Stimulated activated CD8-positive, alpha-beta memory T cell treated with anti-CD3 and anti-CD28 coated beads, Interleukin-7, amount 100 ng/mL, for 24 hours (primary cell): ENCODE measurements at places on chromosomes 5 and 9.

- DNase-seq, result no peak
These were observed 547.2 kb downstream of the MAT2B start for GRCh38 chr5:164052536-164053093.

GRCh38 chr5:3326841-3327232 lies 268.8 kb upstream of the IRX1 start:
- DNase-seq, result no peak

- no peak for DNase-seq
These were observed 64.3 kb downstream of the C9 start for GRCh38 chr5:39299962-39300361.

- no peak for DNase-seq
These were observed 44.6 kb upstream of the ALDH1B1 start for GRCh38 chr9:38347946-38348345.

DNA sequence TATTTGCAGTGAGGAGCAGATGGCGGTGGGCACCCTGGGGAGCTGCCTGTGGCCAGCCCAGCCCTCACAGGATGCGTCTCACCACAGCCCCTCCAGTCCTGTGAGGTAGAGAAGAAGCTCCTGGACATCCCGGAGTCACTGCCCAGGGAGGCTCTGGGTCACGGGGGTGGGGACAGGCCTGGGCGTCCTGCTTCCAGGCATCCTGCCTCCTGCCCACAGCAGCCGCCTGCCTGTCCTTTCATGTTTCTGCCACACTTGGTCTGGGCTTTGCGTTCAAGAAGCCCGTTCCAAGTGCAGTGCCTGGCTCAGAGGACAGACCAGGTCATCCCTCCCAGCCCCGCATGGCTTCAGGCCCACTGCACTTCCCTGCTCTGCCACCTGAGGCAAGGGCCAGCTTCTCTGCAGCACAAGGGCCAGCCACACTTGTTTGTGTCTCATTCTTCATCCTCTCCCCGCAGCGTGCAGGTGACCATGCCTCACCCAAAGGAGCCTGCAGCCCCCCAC lies 38.2 kb downstream of the ZDHHC11B start:
- DNase-seq, result no peak

DNA sequence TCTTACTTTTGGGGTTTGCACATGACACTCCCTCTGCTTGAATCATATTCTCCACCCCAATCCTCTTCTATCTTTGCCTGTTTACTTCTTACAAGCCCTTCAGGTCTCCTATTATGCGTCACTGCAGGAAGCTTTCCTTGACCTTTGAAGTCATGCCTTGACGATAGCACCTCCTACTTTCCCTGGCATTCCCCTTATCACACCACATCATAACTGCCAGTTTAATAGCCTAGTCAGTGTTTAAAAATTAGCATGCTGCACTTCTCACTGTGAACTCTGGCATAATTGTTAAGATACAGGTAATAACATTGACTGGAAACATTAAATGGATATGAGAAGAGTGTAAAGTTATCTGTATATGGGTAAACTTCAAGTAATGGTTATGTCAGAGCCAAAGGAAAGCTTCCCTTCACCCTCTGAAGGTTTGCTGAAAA lies 37.1 kb upstream of the CEP120 start:
- no peak for DNase-seq

DNA sequence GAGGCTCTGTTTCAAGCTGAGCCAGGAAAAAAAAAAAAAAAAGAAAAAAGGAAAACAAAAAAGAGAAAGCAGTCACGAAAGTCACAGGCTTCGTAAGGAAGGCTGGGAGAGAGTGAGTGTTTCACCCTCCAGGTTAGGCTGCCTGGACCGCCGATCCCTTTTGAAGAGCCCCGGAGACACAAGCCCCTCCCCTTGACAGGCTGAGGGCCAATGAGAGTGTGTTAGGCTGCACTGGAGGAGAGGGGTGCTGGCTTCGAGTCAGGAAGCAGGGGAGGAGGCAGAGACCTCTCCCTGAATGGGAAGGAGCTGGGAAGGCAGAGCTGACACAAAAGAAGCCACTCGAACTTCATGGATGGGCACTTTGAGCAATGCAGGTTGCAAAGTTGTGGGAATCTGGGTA lies at the start of gene NMUR2:
TSS of gene NMUR2 (minus strand) at position 135 of the 400 bp plus-strand sequence. CDS start 166 bp downstream, outside the sequence.
- no peak for DNase-seq

DNA sequence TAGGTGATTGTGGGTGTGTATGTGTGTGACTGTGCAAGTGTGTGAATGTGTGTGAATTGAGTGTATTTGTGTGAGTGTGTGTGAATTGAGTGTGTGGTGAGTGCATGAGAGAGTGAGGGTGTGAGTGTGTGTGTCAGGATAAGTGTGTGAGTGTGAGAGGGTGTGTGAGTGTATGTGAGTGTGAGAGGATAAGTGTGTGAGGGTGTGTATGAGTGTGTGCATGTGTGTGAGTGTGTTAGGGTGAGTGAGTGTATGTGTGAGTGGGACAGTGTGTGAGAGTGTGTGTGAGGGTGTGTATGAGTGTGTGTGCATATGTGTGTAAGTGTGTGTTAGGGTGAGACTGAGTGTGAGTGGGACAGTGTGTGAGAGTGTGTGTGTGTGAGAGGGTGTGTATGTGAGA lies 21.7 kb downstream of the GPRIN1 start:
- DNase-seq, result no peak

DNA sequence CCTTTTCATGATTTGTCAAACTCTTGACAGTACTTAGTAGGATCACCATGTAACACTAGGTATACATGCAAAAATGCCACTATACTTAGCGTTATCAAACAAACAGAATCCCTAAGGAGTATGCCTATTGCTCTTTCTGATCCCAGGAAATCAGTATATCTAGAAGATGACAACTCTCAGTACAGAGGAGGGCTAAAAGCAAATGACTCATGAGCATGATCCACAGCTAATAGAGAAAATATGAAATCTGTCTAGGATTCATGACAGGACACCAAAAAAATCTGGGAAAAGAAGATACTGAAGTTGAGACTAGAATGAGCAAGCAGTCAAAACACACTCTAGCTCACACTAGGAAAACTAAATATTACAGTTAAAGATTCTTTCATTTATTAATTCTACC lies 89.2 kb downstream of the RAPGEF6 start:
- no peak for DNase-seq

- DNase-seq, result no peak
These were observed 4.2 kb downstream of the WWC1 start for GRCh38 chr5:168295574-168296201.

DNA sequence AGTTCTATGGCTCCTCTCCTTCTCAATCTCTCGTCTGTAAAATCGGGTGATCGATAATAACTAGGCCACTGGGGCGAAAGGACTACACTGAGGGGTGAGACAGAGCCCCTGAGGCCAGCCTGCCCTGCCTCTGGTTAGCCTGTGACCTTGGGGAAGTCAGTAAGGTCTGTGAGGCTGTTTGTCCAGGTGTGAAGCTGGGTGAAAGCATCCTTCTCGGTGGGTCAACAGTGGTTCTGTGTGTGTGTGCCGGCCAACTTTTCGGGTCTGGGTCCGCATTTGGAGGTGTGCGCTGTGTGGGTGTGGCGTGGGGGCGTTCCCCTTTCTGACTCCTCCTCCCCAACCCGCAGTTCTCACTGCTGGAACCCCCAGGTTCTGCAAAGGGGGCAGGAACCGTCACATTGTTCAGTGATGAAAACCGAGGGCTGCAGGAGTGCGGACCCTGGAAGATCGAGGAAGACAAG lies 5.0 kb upstream of the RNF44 start:
- DNase-seq, result no peak

- no peak for DNase-seq
These were observed at the start of gene TNFSF15 for GRCh38 chr9:114805670-114806525. TSS of gene TNFSF15 (minus strand) at chr9:114806039. CDS start at chr9:114806012, 27 bp downstream.

DNA sequence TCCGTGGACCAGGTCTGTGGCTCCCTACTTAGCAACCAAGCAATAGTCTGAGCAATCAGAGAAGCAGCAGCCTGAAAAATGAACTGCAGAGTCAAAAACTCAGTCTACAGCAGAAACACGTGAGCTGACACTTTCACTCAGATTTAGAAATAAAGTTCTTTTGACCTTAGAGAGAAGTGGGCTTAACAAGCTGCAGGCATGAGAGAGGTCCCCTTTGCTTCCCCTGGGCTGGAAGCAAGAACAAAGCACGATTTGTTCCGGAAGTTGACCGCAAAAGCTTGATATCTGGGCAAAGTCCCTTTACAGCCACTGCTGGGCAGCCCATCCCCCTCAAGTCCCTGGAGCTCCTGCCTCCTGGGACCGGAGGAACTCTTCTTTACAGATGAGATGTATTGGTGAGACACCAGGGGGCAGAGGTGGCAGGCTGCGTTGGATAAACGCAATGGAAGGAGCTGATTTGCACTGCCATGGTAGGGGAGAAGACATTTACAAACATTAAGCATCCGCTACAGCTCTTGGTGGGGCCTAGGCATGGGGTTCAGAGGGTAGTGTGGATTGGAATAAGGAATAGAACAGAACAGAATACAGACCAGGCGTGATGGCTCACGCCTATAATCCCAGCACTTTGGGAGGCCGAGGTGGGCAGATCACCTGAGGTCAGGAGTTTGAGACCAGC lies 5.8 kb upstream of the SOWAHA start:
- no peak for DNase-seq

GRCh38 chr9:89714321-89714720 lies 109.5 kb downstream of the GADD45G start:
- DNase-seq, result no peak

- DNase-seq, result no peak
These were observed 116.6 kb downstream of the MUSK start for GRCh38 chr9:110785166-110785565.

- no peak for DNase-seq
These were observed 51.5 kb downstream of the CEP120 start for GRCh38 chr5:123371575-123372179.

DNA sequence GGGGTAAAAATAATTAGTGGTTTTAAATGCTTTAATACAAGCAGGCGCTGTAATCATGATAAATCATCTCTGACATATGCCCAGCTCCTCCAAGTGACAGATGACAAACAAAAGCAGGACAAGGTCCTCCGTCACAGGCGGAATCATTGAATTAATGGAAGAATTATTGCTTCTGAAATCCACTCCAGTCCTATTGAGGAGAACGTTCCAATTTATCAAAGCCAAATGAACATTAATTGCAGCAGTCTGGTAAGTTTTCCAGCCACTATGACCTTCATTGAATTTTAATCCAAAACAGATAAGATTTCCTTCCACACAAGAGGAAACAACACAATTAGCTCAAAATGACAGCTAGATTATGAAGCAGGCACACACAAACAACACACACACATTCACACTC lies 136.8 kb downstream of the ASTN2 start:
- no peak for DNase-seq

- DNase-seq, result no peak
These were observed 650 bp downstream of the DCTN4 start for GRCh38 chr5:150758203-150758530.
